ENCODE measurements at places on chromosomes 5 and 9.

DNA sequence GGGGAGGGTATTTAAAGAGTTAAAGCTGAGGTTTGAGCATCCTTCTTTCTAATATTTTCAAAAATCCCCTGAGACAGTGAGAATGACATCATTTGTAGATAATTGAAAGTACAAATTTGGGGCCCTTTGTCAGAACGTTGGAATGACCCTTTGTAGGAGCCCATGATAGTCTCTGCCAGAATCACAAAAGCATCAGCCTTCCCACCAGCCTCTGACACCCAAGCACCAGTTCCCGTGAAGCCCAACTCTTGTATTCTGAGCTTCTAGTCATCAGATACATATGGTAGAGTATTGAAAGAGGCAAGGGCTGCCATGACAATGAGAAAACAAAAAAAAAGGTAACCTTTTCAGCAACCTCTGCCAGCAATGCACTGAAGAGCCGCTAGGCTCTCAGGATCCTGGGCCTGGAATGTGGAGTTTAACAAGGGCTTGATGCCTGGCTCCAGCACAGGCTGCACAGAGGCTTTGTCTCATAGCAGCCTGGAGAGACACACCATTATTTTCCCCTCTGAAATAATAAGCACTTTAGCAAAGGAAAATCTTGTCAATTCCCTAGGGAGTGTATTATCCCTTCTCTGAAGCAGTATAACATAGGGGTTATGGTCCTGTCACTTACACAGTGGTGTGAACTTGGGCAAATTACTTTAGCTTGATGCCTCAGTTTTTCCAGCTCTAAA lies 114.4 kb downstream of the ZNF608 start:
- no peak for DNase-seq

DNA sequence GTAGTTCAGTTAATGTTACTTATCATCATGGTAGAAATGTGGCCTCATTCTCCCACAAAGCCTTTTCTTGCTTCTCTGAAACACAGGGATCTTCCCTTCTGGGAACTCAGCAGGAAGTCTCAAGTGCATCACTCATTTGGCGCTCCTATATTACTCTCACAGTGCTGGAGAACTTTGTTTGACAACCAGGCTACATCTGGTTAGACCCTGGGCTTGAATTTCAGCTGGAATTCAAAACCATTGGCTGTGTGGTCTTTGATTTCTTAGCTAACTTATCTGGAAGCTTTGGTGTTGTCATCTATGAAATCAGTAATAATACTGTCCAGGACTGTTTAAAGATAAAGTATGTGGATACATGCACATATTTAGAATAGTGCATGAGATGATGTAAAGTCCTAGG lies 1777.1 kb downstream of the MAT2B start:
- DNase-seq, result no peak

DNA sequence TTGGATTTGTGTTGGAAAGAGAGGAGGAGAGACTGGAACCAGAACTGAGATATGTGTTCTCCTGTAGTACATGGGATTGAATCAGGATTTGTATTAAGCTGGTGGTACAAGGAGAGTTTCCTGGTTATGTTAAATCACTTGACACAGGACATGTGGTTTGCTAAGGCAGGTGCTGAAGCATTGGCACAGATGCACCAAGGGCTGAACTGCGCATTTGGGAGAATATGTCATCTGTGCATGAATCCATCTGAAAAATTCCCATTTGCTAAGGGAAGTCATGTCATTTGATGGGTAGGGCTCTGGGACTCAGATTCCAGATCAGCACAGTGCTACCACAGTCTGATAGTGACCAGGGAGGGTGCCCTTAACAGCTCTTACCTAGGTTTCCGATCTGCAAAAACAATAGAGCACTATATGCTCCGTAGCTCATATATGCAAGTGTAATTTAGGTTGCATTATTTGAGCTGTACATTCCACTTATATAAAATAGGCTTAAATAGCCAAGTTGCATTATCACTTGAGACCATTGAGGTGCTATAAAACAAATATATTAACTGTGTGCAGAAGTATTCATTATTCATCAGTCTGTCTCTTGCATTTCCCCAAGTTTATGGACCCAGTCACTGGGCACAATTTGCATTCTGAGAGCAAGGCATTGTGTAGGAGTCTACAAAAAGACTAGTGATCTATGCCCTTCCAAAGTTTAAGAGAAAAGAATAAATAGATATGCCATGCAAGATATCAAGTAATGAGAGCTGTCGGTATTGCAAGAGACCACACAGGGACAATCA lies 55.2 kb downstream of the ADAMTS16 start:
- DNase-seq, result no peak

DNA sequence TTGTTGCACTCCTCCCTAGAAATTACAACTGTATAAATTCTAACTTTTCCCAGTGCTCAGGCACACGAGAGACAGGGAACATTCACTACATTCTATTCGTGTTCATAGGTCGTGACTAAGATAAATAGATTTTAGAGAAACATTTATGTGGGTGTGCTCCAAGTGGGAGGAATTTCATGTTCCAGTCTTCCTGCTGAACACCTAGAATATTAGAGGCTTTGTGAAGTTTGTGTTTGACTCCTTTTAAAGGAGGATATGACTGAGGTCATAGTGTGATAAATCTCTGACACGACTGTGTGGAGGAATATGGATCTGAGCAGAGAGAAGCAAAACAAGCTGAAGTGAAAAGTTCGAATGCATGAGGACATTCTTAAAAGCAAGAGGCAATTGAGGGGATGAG lies 355.3 kb downstream of the ZSWIM6 start:
- DNase-seq, result no peak

GRCh38 chr5:133935667-133935940 lies 32.8 kb downstream of the C5orf15 start:
- no peak for DNase-seq
